ENCODE measurements at places on chromosomes 6 and 20.

DNA sequence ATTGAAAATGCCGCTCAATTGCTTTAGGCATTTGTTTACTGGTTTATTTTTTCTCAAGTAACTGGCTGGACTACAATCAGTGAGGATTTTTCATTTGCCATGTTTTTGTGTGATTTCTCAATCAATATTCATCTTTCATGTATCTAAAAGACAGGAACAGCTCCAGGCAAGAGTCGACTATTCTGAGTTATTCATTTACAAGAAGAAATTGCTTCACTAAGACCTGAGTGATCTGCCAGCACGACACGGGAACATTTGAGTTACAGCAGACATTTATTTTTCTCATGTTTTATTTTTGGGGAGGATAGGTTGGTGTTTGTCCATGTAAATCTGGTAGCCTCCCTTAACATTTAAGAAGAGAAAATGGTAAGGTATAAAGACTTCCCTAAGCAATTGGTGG lies 124.1 kb downstream of the CBLN4 start:
- no peak for DNase-seq

- no peak for DNase-seq
These were observed 8.0 kb upstream of the UTRN start for GRCh38 chr6:144277174-144277573.

- DNase-seq, result no peak
These were observed 139.3 kb downstream of the FOXC1 start for GRCh38 chr6:1749041-1749440.

- no peak for DNase-seq
These were observed 152.4 kb downstream of the BCAS1 start for GRCh38 chr20:53918020-53918311.

- no peak for DNase-seq
These were observed 1.3 kb upstream of the CNKSR3 start for GRCh38 chr6:154511791-154512190.

DNA sequence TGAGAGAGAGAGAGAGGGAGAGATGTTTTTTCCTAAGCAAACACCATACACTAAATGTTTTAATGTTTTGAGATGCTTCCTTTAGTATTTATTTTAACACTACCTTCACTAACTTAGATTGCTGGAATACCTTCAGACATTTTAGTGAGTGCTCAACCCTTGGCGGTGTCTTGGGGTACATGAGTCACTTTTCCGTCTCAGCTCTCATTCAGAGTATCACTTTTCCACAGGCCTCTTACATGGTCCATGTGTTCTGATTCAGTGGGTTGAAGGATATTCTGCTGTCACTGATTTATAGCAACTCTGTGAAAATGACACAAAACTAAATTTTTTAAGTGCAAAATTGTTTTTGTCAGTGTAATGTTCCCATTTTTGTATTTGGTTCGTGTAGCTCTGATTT lies 217.9 kb downstream of the CLVS2 start:
- DNase-seq, result no peak

Measured in adipocyte (in vitro differentiated cells).